ENCODE measurements at places on chromosomes 1 and 21.

GRCh38 chr1:7301664-7301981, 469.5 kb upstream of the VAMP3 start:
- H3K4me3 ChIP-seq, result no peak overlapping the region
- H3K27ac ChIP-seq, result no peak overlapping the region
- H3K36me3 ChIP-seq, result peaks cover 6% of the 10 kb centered on the region

- no peaks in the 10 kb centered on the region for H3K36me3 ChIP-seq
- no peaks in the 10 kb centered on the region for H3K27me3 ChIP-seq
- H3K4me1 ChIP-seq, result peaks cover 2% of the 10 kb centered on the region
- H3K4me3 ChIP-seq, result no peak overlapping the region
Observed at GRCh38 chr1:201517631-201518030, 10.7 kb upstream of the CSRP1 start.

DNA sequence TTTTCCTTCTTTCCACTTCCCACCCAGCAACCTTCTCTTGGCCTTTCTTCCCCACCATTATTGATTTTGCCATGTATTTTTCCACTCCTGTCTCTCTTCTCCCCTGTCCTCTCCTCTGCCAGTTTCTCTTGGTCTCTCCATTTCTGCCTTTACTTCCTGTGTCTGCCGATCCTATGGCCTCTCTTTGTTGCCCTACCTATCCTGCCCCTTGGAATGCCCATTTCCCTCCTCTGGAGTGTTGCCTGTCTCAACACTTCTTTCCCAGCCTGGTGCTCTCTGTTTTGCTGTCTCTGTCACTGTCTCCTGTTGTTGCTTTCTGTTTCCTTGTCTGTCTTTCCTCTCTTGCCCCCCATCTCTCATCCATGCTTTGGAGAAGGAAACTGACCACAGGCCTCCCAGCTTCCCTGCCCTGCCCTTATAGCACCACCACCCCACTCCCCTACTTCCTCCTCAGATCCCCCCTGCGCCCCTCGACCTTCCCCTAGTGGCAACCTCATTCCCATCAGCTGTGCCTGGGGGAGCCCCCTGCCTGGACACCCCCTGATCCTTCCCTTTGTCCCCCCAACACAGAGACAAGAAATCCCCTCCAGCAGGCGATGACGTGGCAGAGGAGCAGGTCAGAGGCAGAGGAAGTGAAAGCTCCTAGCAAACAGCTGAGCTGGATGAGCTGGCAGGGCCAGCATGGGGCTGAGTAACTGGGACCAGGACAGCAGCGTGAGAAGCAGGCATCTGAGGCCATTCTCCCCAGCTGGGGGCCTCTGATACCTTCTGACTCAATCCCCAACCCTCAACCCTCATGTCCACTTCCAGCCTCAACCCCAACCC, 6.6 kb upstream of the ETV3L start:
- H3K4me1 ChIP-seq, result peaks cover 26% of the 10 kb centered on the region
- H3K36me3 ChIP-seq, result no peaks in the 10 kb centered on the region
- no peak for DNase-seq
- H3K27me3 ChIP-seq, result peaks cover 20% of the 10 kb centered on the region
- peak overlapping the region; percentile 19 for H3K27ac ChIP-seq

DNA sequence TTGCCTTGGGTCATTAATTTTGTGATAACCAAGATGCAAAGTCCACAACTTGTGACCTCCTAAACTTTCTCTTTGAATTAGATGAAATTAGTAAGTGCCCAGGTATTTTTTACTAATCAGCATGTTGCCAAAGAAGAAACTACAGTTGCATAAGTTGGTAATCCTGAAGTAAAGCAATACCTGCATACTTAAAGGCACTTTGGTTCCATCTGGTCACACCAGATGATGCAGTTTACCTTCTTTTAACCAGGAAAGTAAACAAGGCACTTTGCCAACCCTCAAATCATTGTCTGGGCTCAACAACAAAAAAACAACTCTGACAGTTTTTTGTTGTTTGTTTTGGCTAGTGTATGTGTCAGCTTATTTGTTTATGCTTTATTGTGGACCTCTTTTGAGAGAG, 55.5 kb upstream of the DYNLT5 start:
- no peak for DNase-seq
- peaks cover 3% of the 10 kb centered on the region for H3K36me3 ChIP-seq
- H3K4me1 ChIP-seq, result peaks cover 32% of the 10 kb centered on the region
- H3K27me3 ChIP-seq, result no peaks in the 10 kb centered on the region
- H3K27ac ChIP-seq, result no peak overlapping the region

DNA sequence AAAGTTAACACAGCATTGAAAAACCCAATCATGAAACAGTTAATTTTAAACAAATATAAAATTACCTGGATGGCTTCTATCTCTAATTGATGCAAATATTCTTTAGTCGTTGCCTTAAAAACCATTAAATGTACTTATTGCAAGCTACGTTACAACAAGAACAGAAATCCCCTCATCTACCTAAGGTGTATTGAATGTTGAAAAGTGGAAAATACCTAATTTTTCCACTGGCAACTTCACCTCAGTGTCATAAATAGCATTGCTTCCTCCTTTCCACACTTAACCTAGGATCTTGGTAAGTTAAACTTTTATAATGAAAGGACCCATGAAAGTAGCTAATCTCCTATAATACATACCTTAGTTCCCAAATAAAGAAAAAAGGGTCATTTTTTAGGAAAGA, 5.4 kb downstream of the GADD45A start:
- no peak for DNase-seq
- H3K4me1 ChIP-seq, result peaks cover 17% of the 10 kb centered on the region
- peaks cover 12% of the 10 kb centered on the region for H3K27me3 ChIP-seq

GRCh38 chr1:21307210-21307609, 16.9 kb upstream of the ECE1 start:
- H3K4me3 ChIP-seq, result peak overlapping the region; percentile 61
- no peak for DNase-seq
- H3K4me1 ChIP-seq, result peaks cover 46% of the 10 kb centered on the region
- no peaks in the 10 kb centered on the region for H3K36me3 ChIP-seq
- H3K27me3 ChIP-seq, result peaks cover 9% of the 10 kb centered on the region
- H3K27ac ChIP-seq, result peak overlapping the region; percentile 88
